Stimulated activated naive CD8-positive, alpha-beta T cell treated with anti-CD3 and anti-CD28 coated beads, Interleukin-15, amount 100 ng/mL, for 72 hours (primary cell): ENCODE measurements at places on chromosomes 11 and 22.

DNA sequence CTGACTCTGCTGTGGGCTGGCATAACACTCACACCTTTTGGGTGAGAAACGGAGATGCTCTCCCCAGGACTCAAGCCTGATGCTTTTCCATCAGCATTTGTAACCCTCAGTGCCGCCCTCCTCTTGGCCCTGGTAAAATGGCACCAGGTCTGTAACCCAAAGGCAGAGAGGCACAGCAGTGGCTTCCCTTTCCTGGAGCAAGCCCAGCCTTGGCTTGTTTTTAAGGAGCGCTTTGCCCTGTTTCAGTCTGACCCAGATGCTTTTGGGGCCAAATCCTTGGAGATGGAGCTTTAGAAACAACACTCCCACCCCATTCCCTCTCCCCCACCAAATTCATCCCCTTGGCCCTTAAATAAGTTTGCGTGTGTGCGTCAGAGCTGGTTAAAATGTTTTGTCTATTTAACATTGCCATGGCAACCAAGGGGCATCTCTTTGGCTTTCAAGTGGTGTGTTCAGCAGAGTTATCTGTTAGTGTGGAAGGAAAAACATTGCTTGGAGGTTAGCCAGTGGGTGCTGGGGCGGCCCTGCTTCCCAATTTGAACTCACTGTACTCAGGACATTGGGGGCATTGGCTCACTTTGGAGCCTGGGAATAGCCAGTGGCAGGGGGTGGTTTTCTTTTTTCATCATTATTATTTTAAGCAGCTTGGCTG is 134.1 kb downstream of the NAV2 start:
- no peak for DNase-seq

- no peak for DNase-seq
These were observed 51.7 kb upstream of the RCN1 start for GRCh38 chr11:32039149-32039548.

DNA sequence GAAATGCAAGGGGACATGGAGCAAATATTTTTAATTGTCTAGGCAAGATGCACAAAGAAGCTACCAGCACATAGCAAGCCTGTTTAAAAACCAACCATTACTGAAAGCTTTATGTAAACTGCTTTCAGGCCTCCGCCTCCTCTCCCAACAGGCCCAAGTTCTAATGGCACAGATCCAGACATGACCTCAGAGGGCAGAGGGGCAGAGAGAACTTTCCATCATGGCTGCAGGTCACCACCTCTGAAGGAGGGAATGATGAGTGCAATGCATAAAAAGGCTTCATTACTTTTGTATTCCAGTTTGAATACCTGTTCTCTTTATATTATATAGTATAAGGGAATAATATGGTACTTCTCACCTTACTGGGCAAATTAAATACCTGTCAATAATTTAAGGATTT is 15.2 kb downstream of the DDX17 start:
- no peak for DNase-seq

GRCh38 chr11:67355023-67355793 is 1.9 kb upstream of the POLD4 start:
- DNase-seq: no peak

GRCh38 chr11:128297091-128297651 is 290.2 kb downstream of the ETS1 start:
- DNase-seq: no peak

DNA sequence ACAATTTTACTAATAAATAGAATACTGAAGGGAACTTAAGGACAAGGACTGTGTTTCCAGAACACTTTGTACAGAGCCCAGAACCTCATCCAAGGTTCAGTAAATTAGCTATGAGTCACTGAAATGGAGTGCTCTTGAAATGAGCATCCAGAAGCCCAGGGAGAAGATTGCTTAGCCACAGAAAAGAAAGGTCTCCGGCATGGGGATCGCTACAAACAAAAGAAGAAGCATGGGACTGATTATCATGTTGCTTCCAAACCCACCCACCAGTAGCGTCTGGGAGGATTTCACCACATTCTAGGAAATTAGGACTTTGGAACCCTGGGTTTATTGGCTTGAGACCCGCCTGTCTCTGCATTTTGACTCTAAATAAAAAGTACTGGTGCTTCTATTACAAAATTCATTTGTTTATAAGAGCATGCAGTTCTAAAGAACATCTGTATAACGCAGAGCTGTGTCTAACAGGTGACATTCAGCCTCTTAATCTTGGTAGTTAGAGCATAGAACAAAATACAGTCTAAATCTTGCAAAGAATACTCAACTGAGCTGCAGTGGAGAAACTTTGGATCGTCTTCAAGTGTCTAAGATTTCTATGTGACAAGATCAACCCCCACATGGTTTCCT is 35.9 kb upstream of the SESN3 start:
- DNase-seq: no peak

- DNase-seq: no peak
These were observed 30.2 kb upstream of the EP300 start for GRCh38 chr22:41062146-41062545.

DNA sequence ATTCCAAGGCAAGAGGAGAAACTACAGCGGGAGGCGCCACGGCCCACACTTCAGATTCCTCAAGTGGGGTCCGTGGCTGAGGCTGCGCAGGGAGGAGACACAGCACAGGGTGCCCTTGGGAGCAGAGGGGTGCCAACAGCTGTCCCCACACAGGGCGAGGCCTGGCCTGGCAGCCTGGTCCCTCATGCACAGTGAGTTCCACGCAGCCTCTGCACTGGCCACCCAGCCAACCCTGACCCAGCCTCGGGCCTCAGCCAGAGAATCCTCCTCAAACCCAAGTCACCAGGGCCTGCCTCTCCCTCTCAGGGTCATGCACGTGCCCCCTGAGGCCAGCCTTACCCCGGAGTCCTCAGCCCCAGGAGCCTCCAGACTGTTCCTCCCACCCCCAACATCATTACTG is 22.4 kb upstream of the MOB2 start:
- no peak for DNase-seq

- no peak for DNase-seq
These were observed 121.2 kb downstream of the NELL1 start for GRCh38 chr11:20790622-20791021.

- no peak for DNase-seq
These were observed 35.7 kb downstream of the LRRC32 start for GRCh38 chr11:76634886-76635285.

DNA sequence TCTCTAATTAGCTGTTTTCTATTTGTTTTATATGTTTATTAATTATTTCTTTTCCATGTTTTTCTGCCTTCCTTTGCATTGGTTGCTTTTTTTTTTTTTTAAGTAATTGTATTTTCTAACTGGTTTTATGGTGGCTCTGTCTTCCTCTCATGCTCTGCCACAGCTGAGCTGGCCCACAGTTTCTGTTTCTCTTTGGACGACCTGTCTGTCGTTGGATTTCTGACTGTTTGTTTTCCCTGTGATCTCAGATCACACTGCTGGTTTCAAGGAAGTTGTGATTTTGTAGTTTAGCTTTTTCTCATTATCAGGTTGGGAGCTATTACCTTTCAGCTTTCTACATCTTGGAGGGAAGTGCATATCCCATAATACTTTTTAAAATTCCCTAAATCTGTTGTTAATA is 15.9 kb upstream of the OR6M1 start:
- no peak for DNase-seq

GRCh38 chr22:32880893-32881596 is 79.5 kb downstream of the TIMP3 start:
- no peak for DNase-seq

DNA sequence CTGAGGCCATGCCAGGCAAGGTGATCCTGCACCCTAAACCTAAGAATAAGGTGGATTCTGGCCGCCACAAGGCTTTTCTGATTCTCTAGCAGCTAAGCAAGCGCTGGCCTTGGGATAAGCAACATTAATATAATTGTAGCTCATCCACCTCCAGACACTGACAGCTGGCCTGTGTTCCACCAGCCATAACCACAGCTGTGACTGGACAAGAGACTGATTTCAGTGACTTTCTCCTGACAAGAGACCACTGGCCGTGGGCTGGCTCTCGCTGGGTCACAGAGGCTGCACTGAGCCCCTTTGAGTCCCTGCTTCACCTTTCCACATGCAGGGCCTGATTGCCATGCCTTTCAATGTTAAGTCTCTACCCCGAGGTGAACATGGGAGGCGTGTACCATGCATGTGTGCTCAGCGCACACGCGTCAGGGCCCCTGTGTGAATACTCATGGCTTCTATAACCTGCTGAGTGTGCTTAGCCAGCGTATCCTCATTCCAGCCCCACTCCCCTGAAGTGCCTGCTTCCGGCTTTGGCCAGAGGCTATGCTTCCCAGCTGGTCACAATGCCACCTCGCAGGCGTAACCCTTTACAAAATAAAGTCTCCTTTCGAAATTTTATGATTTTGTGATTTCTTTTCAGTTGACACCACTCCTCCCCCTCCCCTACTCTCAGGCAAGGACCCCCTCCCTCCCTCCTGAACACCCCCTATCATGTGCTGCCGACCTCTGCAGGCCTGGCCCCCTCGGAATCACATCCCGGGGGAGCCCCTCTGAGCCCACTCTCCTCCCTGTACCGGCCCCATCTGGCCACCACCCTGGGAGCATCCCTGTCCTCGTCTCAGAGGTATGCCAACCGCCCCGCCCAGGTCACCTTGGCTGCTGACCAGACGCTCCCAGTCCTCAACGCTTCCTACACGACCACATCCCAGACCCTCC is 128.1 kb downstream of the CTTN start:
- no peak for DNase-seq

- DNase-seq: peak; percentile 49
These were observed 2.5 kb upstream of the IGLL5 start for GRCh38 chr22:22884888-22885840.

DNA sequence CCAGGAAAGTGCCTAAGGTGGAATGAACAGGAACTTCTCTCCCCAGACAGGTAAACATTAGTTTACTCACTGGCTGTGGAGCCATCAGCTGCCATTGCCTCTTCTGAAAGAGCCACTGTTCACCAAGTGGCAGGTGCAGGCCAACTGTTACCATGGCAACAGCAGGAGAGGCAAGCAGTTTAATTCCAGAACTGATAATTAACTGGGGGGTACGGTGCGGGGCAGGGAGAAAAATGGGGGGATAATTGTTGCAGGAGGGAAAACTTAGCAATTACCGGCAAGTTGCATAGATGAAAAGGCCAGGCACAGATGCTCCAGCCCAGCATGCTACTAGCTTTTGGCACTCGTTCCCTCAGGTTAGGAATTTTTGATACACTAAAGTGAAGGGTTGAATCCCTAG is 85.1 kb downstream of the TRIM44 start:
- DNase-seq: no peak

DNA sequence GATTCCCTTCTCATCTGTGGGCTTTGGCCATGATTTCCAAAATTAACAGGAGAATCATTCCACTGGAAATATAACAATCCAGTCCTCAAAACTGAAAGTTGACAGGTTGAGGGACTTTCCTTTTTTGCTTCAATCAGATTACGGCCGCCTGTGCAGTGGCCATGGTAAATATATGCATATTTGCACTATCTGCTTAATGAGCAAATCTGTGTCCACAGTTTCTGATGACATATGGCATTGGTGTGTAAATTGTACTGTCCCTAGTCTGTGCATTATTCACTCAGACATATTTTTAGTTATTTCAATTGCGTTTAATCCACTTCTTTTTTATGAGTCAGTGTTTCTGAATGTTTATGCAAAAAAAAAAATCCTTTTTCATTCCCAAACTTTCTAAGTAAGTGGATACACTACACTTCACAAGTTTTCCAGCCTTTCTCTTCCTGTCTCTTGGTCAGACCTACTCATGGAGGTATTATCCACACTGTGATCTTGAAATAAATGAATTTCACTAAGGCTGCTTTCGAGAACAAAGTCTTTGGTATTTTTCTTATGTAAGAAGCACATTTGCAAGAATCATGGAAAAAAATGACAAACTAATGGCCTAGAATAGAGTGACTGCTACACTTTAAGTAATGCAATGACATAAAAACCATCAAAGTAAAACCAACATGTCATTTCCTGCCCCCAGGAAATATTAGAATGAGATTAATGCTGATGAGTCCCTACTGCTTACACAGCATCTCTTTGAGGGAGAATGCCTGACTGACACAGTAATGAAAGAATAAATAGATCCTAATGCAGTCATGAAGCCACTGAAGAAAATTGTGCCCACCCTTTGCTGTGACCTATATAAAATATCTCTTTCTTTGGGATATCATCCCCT is 76.4 kb upstream of the MTNR1B start:
- no peak for DNase-seq

DNA sequence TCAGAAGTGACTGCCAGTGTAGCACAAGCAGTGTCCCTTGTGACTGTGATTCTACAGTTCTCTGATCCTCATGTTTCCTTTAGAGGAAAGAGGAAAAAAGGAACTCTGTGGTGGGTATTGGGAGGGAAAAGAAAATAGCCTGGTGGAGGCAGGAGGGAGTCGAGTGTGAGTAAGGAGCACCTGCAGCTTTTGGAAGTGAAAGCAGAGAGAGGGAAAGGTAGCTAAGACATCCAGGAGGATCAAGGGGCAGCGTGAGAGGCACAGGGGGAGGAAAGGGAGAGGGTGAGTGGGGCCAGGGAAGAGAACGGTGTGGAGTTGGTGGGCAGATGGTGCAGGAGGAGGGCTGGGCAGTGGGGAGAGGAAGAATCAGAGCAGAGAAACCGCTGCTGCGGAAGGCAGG is 12.4 kb downstream of the TMA7B start:
- no peak for DNase-seq

GRCh38 chr11:128716661-128717210 is 22.9 kb downstream of the FLI1 start:
- no peak for DNase-seq

DNA sequence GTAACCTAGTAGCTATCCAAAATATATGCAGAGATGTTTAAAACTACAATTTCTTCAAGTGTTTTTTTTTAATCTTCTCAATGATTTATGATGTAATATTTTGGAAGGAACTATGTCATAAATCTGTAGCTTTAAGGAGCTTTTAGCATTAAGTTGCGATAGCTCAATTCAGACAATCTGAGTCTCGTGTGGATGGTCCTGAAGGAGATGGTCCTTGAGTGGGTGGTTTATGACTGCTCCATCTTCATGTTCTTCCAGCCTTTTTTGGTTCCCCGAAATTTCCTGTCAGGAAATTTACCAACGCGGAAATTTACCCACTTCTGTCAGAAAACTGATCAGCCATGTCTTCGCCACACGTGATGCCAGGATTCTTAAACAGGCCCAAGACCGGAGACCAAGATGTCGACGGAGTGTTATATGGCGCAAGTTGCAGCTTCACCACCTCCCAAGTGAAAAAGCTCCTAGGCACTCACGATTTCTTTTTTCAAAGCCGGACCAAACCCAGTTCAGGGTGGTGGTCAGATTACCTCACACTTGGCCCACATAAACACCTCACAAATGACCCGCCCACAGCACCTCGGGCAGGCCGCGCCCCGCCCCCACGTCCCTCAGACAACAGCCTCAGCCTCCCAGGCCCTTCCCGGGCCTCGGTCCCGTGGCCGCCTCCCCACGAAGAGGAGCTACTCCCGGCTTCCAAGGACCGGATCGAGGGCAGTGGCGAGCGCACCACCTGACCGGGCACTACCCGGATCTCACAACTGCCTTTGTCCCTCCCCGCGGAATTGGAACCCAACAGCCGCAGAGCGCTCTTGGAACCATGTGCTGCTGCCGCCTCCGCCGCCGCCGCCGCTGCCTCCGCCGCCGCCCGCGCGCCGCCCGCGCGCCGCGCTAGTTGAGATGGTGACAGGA is at the start of gene MORC2:
TSS of gene MORC2 (minus strand) at position 760 of the 909 bp plus-strand sequence. CDS start 885 bp downstream, outside the sequence.
- DNase-seq: no peak

- no peak for DNase-seq
These were observed 12.6 kb upstream of the UCP2 start for GRCh38 chr11:73995247-73995646.
